ENCODE measurements at places on chromosomes 5 and 9.

DNA sequence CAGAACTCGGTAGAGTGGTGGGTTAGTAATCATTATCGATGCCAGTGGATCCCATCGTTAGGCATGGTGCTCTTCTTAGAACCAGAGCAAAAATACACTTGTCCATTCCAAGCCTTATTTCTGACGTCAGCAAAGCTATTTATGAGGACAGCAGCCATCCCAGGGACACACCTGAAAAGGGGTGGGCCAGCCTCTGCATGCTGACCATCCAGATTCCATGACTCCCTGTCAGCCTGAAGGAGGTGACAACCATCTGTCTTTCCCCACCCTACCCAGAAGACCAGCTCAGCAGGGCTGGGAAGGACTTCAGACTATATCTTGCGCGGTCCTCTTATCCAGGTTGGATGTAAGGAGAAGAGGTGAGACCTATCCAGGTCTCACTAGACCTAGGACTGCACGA, 5.7 kb upstream of the NIPAL4 start:
- no peak for DNase-seq

GRCh38 chr5:79792463-79792862, 102.8 kb downstream of the CMYA5 start:
- DNase-seq, result no peak

DNA sequence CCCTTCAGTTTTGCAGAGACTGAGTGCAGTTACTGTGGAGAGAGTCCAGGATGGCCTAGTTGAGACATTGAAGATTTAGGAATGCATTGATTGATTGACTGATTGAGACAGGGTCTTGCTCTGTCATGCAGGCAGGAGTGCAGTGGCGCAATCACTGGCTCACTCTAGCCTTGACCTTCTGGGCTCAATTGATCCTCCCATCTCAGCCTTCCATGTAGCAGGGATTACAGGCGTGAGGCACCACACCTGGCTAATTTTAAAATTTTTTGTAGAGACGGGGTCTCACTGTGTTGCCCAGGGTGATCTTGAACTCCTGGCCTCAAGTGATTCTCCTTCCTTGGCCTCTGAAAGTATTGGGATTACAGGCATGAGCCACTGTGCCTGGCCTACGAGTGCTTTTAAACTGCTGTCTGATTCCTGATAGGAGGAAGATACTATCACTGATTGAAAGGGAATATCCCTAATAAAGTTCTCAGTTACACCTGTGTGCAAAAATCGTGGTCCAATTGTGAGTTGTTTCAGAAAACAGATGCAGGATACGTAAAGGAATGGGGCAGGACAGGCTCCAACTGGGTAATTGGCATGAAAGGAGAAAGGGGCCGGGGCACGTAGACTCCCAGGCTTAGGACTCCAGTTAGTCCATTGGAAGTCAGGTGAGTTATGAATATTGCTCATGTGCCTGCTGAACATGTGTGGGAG, 87.5 kb downstream of the KDM4C start:
- DNase-seq, result no peak

DNA sequence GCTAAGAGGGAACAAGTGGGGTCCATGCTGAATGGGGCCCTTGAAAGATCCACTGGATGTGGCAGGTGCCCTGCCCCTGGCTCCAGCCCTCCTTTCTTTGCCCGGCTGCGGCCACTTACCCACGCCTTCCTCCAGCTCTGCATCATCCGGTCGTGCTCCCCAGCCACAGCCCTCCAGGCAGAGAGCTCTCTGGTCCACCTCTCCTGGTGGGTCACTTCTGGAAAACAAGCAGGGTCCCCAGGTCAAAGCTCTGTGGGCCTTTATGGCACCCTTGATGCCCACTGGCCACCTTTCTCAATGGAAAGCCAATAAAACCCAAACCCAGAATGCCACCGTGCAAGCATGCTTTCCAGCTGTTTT, 45.0 kb downstream of the SECISBP2 start:
- DNase-seq, result no peak

DNA sequence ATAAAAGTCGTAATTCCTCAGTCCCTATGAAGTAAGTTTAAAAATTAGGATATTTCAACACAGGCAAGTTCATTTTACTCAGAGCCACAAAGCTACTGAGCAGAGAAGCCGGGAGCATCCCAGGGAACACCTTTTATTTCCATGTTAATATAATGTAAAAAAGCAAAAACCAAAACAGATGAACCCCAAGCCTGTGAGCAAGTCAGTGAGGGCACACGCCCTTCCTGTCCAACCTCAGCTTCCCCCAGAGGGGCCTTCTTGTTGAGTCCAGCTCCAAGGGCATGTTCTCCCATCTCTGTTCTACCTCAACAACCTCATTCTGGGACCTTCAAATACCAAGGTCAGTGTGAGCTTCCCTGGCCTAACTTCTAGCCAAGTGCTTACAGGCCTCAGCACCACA, 24.8 kb downstream of the NSUN2 start:
- DNase-seq, result no peak

Data from T47D (cell line).